NCI-H2107 (cell line): ENCODE measurements at places on chromosomes 2 and 18.
A peak's percentile ranks its signal among the peaks of the same experiment; 100 is the strongest.

- DNase-seq: no peak
Observed at GRCh38 chr18:3456686-3457069, 6.7 kb downstream of the TGIF1 start.

DNA sequence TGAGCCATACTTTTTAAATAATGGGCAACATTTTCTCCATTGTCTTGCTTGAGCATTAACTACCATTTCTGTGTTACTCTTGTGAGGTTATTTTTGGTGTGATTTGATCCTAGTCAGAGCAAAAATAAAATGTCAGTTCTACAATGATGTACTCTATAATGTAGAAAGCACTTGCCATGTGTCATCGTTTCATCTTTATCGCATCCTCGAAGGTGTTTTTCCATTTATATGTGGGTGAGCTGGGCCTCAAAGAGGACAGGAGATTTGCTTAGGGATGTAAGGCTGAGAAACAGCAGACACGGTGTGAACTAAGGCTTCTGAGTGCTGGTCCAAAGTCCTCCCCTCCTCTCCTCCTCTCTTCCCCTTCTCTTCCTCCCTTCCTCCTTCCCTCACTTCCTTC is 199.8 kb downstream of the FAM210A start:
- DNase-seq: no peak

DNA sequence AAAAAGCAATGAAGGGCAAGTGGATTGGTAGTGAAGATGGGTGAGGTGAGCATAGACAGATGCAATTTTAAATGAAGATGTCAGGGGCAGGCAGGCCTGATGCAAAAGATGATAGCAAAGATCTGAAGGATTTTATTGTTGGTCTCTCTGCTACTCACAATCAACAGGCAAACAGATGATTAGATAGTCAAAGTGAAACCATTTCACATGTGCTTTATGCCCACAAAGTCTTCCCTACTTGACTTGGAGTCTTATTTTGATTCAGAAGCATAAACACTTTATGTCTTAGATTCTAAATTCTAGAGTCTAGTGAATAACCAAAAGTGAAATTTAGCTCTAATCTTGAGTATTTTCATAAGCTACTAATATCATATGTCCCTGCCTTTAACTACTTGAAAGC is 153.8 kb upstream of the HNRNPA3 start:
- no peak for DNase-seq

- DNase-seq: peak; percentile 34
Observed at GRCh38 chr2:119744335-119744939, 15.3 kb upstream of the PTPN4 start.

DNA sequence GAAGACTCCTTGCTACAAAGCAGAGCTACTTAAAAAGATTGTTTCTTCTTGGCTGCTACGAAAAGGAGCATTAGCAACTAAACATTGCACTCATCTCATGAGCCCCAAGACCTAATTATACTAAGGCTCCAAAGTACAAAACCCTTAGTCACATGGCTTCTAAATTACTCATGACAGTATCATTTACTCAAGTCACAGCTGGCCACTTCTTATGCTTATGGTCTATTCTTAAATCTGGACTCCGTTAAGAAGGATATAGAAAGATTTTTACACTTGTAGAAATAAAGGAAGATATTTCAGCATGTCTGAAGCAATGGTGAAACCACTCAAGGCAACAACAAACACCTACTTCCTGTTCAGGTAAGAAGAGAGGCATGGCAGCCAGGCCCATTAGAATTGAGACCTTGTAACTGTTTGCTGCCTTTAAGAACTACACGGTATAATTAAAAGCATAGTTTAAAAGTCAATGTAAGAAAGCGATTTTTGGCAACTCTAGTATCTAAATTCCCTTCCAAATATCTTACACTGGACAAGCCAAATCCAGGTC is 12.7 kb downstream of the ANKRD44 start:
- DNase-seq: no peak

DNA sequence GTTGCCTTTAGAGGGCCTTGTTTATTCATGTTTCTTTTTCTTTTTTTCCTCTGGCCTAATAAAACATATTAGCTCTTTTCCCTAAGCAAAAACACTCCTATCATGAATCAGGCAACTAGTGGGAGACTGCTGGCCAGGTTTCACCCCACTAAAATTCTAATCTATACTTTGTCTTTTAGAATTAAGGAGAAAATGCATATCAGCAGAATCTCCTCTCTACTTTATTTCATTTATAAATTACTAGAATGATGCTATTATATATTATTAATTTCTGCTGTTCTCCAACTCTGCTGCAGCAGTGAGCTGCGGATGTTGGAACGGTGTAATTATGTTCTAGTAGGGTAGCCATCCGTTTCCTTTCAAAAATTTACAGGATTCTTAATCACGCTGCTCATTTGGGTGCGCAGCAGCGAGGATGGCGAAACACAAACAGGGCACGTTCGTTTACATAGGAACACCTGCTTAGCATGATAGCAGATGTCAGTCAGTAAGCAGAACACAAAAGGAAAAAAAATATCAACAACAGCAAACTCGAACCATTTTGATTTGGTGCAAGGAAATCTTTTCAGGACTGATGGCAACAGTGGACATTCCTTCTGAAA is 30.5 kb downstream of the ZEB2 start:
- no peak for DNase-seq

GRCh38 chr2:199070322-199070949 is 387.3 kb downstream of the SATB2 start:
- DNase-seq: no peak

DNA sequence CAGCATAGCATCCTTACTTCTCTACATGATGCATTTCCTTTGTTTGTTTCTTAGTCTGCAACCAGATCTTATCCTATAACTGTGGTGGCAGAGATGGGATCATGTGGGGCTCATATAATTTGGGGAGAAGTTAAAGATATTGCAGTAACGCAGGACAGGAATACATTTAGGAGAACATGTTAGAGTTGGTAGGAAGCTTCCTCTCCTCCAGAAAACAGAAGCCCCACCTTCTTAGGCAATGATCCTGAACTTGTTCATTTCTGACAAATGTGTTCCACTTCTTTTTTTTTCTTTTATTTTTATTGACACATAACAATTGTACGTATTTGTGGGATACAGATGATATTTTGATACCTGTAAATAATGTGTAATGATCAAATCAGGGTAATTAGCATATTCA is 99.9 kb downstream of the VSNL1 start:
- no peak for DNase-seq

DNA sequence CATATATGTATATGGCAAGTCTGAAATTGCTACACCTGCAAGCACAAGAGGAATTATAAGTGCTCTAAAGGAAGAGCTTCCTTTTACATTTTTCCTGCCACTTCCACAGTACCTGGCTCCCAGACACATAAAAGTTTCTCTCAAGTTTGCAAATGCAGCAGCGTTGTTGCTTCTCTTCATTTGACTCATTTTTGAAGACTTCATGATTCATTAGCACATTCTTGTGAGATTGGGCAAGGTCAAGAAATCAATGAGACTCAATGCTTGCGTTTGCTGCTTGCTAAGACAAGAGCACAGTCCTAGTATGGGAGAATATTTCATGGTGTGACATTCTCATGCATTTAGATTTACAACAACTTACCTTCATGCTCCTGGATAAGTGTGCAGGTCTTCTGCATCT is 42.6 kb upstream of the PDCL3 start:
- no peak for DNase-seq

GRCh38 chr2:130850788-130851623 is 14.3 kb downstream of the ARHGEF4 start:
- DNase-seq: no peak

DNA sequence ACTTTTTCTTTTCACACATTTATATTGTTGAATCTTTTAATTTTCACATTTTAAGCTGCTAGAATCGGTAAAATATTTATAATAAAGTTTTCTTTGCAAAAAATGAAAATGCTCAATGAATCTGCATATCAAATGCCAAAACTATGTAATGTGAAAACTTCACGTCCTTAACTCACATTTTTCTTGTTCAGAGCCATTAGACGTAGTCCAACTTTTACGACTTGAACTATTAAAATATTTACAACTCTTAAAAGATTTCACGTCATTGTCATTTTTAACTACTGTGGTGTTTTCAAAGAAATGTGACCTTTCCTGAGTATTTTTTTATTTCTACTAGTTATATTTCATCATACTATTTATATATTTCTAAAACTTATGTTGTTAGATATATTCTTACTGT is 54.9 kb downstream of the MRPS9 start:
- DNase-seq: no peak

DNA sequence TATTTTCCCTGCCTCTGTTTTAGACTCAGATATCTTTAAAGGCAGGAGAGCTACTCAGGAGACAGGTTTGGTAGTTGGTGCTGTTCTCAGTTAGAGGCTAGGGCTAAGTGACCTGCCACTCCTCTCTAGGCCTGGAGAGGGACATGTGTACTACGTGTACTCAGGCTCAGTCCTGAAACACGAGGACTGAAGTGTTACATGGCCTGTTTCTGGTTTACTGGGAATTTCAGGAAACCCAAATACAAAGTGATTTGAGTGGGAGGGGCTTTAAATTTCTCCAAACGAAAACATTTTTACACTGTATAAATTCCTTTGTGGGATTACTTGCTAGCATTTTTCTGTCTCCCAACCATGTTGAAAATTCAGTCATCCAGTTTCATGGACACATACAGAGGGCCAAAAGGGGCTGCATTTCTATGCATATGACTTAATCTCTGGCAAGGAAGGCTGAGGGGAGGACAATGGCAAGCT is 343.3 kb downstream of the CYP26B1 start:
- no peak for DNase-seq
